ENCODE measurements at places on chromosomes 6 and 20.
A peak's percentile ranks its signal among the peaks of the same experiment; 100 is the strongest.

- no peak for DNase-seq
These were observed 42.0 kb downstream of the UQCC1 start for GRCh38 chr20:35369804-35370203.

GRCh38 chr6:134481966-134482365 lies 164.1 kb upstream of the SGK1 start:
- no peak for DNase-seq

GRCh38 chr6:10310826-10311225 lies 104.0 kb downstream of the TFAP2A start:
- no peak for DNase-seq

DNA sequence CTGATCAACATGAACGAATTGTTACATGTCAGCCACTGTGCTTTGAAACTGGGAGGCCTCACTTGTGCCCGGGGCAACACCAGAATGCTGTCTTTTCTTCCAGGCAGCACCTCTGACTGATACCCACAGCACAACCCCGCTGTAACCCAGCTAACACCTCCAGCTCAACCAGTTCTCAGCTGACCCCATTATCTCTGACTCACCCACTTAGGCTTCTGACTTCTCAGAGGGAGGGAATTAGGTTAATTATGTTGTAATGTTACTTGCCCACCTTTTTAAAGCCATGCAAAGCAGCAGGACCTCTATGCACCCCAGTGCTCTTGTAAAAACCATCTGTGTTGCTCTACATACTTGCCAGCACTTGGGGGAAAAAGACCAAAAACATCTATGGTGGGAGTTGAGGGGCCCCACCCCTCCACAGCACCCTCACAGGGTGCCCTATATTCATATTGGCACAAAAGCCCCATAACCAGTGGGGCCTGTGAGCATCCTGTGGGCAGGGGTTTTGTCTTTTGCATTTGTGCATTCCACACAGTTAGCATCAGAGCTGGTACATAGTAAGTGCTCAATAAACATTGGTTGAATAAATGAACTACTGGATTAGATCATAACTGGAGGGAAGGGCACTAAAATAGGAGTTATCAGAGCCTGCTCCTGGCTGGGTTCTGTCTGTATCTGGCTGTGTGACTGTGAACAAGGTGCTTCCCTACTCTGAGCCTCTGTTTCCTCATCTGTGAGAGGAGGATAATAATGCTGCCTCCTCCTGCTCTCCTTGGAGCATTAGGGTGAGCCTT lies 22.3 kb downstream of the BNIP5 start:
- DNase-seq: no peak

DNA sequence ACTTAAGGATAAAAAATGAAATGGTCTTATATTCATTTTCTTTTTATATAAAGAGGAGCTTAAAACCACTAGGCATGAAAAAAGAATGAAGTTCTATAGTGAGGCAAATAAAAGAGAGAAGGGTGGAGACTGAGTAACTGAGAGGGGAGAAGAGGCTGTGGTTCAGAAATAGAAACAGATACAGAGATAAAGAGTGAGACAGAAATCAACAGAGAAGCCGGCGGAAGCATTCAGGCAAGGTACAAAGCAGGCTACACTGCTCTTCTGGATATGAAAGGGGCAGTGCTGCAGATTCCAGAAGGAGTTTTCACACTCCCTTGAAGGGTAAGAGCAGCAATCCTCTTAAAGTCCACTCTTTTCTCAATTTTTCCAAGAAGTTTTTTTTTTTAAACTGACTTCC lies 29.9 kb downstream of the NFATC2 start:
- no peak for DNase-seq

- DNase-seq: no peak
These were observed 969.2 kb upstream of the SLC35B3 start for GRCh38 chr6:9404351-9405146.

DNA sequence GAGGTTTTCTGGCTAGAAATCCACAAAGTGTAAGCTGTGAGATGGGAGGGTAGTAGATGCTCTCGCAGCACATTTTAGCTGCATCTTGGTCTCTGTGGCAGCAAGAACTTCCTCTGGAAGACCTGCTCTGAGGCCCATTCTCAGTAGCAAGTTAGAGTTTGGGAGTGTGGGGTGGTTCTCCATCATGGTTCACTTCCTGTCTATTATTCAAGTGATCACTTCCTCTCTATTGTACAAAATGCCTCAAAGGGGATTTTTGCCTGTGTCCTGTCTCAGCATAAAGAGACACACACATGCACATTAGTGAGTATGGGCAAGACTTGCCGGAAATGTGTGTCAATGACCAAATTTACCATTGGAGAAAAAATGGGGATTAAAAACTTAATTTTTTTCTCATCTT lies 42.5 kb downstream of the LYRM2 start:
- peak; percentile 27 for DNase-seq

- no peak for DNase-seq
These were observed 16.2 kb downstream of the FOXA2 start for GRCh38 chr20:22567944-22568871.

- no peak for DNase-seq
These were observed 8.1 kb upstream of the CSE1L start for GRCh38 chr20:49037962-49038387.

All from GM12891 (cell line).